NCI-H460 (cell line): ENCODE measurements at places on chromosomes 4 and X. TPM values are rescaled to one million over a fixed set of nuclear protein-coding genes. Genes with fewer than 3 reads are reported as not detected.

The UGT8 gene
- 5.1 and 5.3 TPM in 2 replicates for total RNA-seq

The ZCCHC13 gene
- total RNA-seq = not detected in 2 replicates

The MAGEE2 gene
- not detected in 2 replicates for total RNA-seq

The CORIN gene
- total RNA-seq = 0.12 TPM in 2 replicates
